ENCODE measurements at places on chromosomes 2 and 18. TPM values are rescaled to one million over a fixed set of nuclear protein-coding genes. Genes with fewer than 3 reads are reported as not detected.

TTC21B gene
- total RNA-seq = 17.8 TPM

CCDC141 gene
- total RNA-seq = 2.7 TPM

COLEC11 gene
- total RNA-seq = 0.09 TPM

LRRTM1 gene
- not detected for total RNA-seq
